ENCODE measurements at places on chromosomes 2 and 18.

GRCh38 chr2:232550354-232551249 is at the start of the genes EIF4E2 and TIGD1:
Gene EIF4E2, plus strand, starts transcription at chr2:232550689. Its CDS starts 36 bp downstream, at chr2:232550725.
Gene TIGD1, minus strand, starts transcription at chr2:232550557. Its CDS starts 675 bp downstream, at chr2:232549882.
- peak; percentile 92 for DNase-seq

- no peak for DNase-seq
Observed at GRCh38 chr18:10145546-10145945, 231.7 kb downstream of the VAPA start.

GRCh38 chr18:55774505-55774904 is 186.5 kb upstream of the TCF4 start:
- DNase-seq: no peak

GRCh38 chr2:241598487-241598886 is 38.5 kb downstream of the THAP4 start:
- no peak for DNase-seq
